ENCODE measurements at places on chromosomes 2 and 18. TPM values are rescaled to one million over a fixed set of nuclear protein-coding genes. Genes with fewer than 3 reads are reported as not detected.

Gene TCF4
- 10.0 TPM for total RNA-seq

DNA sequence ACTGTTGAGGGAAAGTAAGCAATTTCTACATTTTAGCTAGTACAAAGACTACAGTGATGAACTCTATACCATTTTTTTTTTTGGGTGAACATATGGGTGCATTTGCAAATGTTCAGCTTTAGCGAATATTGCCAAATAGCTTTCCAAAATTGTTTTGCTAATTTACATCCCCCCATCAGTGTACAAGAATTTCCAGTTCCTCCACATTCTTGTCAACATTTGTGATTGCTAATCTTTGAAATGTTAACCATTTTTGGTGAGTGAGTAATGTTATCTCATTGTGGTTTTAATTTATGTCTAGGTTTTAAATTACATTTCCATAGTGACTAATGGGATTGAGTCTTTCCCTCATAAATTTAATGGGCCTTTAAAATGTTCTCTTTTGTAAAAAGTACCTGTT, 16.4 kb upstream of the CNRIP1 start:
- peak; percentile 93 for DNase-seq

DNA sequence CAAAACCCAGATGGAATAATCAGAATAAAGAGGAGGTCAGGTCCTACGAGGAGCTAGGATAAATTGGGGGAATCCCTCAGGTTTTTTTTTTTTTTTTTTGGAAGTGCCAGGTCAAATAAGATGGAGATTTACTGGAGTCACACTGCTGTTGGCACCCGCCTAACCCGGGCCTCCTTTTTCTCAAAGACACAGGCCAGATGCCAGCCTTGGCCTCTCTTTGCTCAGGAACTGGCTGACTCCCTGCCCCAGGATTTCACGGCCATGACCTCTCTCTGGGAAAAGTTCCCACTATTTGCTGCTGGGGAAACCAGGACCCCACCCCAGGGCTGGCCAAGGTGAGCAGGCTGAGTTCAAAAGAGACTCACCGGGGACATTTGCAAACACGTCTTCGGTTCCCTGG, 2.5 kb downstream of the CD8A start:
- no peak for DNase-seq

- DNase-seq: no peak
These were observed 308.6 kb upstream of the TNP1 start for GRCh38 chr2:217168496-217168895.

Gene TNP1
- not detected for total RNA-seq

DNA sequence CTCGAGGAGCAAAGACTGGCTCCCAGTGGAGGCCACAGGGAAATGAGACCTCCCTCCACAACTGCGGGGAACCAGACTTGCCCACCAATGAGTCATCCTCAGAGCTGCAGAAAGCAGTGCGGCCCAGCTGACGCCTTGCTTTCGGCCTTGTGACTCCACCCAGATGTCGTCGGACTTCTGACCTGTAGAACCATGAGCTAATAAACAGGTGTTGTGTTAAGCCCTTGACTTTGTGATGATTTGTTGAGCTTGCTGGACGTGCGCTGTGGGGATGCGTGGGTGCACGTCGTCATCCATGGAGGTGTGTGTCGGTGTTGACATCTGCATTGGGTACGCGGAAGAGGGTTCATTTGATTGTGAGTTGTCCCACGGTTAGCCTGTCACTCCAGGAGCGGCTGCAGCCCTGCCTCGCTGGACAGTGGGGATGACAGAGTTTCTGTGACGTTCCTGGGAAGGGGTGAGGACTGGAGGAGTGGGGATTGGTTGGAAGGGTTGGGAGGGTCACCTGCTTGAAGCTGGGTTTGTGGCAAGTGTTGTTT, 154.1 kb downstream of the SH3BP4 start:
- DNase-seq: no peak

DNA sequence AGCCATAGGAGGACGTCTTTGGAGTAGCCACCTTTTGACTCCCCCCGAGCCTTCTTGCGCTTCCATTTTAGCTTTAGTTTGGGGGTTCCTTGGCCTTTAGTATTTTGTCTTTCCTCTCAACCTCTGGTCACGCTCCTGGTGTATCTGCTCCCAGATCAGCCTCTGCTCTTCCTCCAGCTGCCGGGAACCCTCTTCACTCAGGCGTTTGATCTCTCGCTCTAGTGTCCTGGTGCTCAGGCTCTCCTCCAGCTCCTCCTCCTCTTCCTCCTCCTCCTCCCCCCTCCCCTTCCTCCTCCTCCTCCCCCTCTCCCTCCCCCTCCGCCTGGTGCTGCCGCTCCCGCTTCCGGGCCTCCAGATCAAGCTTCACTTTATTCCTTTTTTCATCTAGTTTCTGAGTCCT, 1082.3 kb upstream of the TMEFF2 start:
- DNase-seq: no peak

Gene EDAR
- under 0.01 TPM for total RNA-seq

- no peak for DNase-seq
These were observed 995.2 kb upstream of the CDH2 start for GRCh38 chr18:29171892-29172755.

DNA sequence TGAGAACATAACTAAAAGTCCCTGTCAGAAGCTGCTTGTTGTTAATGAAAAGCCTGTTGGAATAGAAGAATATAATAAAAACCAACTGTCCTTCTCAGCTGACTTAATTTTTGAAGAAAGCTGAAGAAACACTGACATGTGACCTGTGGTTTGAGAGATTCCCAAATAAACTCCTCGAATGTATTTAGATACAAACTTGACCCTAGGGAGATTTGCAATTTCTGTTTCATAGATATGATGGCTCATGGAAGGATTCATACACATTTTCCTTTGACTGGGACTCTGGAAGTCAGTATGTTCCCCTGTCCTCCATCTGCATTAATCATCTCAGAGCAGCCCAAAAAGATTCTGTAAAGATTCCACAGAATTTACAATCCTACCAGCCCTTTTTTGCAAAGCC, 195.1 kb downstream of the TMEM247 start:
- no peak for DNase-seq

Gene DSG4
- under 0.01 TPM for total RNA-seq

DNA sequence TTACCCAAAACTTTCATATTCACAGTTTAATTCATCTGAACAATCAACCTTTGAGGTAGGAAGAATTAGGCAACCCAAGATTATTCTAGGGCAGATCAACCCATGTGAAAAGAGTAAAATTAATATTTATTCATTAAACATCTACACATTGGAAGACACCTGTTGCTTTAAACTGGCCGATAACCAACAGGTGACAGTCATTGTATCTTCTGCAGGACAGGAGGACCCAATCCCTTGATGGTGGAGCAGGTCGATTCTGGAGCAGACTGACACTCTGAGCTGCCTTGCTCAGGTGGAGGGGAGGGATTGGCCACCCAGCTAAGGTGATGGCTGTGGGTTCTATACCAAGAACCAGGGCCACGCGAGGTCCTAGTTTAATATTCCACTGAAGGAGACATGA, 230.3 kb downstream of the OSR1 start:
- DNase-seq: no peak

Gene BIRC6
- 119 TPM for total RNA-seq

GRCh38 chr18:59725142-59725541, 27.9 kb upstream of the CCBE1 start:
- DNase-seq: no peak

Gene CBLN2
- total RNA-seq: not detected

GRCh38 chr2:148967578-148967977, 70.9 kb upstream of the LYPD6B start:
- DNase-seq: no peak

GRCh38 chr2:149606251-149606811, 18.8 kb upstream of the MMADHC start:
- peak; percentile 81 for DNase-seq

DNA sequence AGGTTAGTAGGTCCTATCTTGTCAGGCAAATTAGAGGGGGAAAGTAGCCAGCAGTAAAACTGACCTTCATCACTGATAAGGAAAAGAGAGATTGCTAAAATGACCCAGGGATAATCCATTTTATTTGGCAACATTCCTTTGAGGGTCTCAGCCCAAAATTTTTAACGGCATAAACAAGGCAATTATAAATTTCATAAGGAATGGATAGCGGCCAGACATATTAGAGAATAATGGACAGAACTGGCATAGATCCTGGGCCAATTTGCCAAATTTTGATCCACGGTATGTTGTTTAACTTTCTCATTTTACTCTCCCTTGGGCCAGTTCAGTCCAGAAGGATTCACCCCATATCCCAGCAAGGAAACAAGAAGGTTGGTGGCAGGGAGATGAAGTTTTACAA, 170.4 kb upstream of the BCL2L11 start:
- no peak for DNase-seq

Gene NRP2
- 12.8 TPM for total RNA-seq

DNA sequence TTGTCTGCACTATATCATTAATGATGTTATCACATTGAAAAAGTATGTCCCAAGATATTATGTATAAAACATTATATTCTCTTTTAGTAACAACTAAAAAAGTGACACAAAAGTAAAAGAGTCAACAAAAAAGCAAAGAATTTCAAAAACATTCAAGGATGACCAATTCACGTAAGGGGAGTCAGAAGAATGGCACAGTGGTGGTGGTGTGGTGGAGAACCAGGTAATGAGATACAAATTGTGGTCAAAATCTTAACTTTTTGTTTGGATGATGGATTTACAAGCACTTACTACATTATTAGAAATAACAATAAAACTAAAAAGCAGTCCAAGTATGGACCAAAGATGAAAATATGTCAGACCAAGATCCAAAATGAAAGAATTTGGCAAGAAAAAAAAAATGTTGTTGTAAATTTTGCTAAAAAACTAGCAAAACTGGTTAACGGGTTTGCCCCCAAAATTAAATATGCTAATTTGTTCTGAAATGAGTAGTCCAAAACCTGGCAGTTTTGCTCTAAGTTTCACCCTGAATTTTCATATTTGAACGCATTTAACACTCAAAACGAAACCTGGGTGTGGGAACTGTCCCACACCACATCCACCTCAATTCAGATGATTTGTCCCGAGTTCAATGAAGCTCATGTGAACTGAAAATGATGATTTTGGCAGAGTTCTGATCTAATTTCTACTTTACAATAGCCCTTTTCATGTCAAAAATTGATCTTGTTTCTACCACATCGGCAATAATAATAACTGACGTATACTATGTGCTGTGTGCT, 135.8 kb downstream of the IKZF2 start:
- DNase-seq: no peak

DNA sequence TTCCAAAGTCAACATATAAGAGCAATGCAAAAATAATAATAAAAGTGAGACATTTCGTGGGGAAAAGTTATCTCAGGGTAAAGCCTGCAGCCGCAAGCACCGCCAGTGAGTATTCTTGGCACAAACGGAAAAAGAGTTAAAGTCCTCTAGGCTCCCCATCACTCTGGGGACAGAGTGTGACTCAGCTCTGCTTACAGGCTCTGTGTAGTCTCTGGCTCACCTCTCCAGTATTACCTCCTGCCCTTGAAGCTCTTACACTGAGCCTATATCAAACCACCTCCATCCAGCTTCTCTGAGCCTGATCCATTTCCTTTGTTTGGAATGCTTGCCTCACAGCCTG, 55.5 kb downstream of the MTHFD2 start:
- no peak for DNase-seq

GRCh38 chr2:168354499-168354898, 101.6 kb upstream of the CERS6 start:
- DNase-seq: no peak

Gene FAM228A
- total RNA-seq: not detected

- DNase-seq: no peak
These were observed 488.7 kb downstream of the THSD7B start for GRCh38 chr2:137254052-137254451.

DNA sequence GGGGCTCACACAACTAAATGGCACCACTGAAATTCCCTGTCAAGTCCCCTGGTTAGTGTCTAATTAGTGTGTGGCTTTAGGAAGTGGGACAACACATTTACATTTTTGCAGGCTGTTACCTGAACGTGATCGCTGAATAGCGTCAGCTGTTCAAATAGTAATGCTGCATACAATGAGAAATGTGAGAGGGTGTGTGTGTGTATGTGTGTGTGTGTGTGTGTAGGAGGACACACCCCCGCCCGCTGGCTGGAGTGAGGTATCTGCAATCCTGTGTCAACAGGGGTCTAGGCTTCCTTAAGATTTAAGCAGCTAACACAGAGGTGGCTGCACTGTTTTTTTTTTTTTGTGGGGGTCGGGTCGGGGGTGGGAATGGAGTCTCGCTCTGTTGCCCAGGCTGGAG, 4.8 kb upstream of the LYPD6B start:
- DNase-seq: peak; percentile 63

DNA sequence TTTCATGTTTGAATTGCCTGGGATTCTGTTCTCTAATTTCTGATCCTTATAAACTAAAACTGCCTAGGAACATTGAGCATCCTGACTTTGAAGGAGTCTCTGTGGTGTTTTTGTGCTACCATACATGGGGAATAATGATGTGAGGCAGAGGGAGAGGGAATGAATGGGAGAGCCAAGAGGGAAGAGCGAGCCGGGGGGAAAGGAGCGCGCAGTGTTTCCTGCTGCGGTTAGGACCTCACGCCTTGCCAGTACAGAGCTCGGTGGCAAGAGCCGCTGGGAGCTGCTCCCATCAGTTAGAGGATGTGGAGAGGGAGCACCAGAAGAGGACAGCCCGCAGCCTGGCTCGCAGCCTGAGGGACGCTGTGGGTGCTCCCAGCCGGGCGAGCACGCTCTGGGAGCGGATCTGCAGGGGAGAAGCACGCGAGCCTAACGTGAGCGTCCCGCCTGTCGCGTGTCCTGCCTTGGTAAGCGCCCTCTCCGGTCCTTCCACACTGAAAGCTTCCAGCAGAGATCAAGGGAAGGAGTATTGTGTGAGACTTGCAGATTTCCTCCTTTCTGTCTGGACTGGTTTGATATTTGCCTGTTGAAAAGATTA, 114.7 kb downstream of the FAM210A start:
- no peak for DNase-seq

Gene ST8SIA3
- total RNA-seq: not detected

- peak; percentile 90 for DNase-seq
These were observed 543.4 kb downstream of the IRS1 start for GRCh38 chr2:226256237-226256636.

Gene ANKRD30BL
- not detected for total RNA-seq

- peak; percentile 82 for DNase-seq
These were observed 17.2 kb upstream of the ASXL3 start for GRCh38 chr18:33560686-33561370.

DNA sequence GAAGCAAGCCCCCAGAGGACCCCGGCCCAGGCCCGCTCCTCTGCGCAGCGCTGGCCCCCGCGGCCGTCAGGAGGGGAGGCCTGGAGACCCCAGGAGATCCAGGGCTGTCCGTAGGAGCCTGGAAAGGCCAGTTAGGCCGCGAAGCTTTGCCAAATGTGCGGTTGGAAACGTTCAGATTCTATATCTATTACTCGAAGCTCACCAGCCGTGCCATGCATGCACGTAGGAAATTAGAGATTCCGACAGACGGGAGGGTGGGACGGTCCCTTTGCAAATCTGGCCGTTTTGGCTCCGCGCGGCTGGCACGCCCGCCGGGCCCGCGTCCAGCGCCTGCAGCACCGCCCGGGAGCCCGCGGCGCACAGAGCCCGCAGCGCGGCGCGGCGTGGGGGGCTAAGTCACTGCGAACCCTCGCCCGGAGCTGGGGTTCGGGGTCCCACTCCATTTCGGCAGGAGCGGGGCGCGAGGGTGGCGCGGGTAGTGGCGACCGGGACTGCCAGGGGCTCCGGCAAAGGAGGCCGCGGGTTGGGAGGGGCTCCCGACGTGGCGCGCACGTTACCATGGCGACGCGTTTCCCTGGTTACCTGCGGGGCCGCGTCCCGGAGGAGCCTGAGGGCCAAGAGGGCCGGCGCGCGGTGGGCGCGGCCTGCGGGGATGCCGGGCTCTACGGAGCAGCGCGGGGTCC, 488.6 kb upstream of the SMIM21 start:
- DNase-seq: no peak

GRCh38 chr2:607709-608108, 69.5 kb downstream of the TMEM18 start:
- DNase-seq: no peak

GRCh38 chr18:22057908-22058527, 111.4 kb upstream of the GATA6 start:
- peak; percentile 31 for DNase-seq
